ENCODE measurements at places on chromosomes 11 and 22.
A peak's percentile ranks its signal among the peaks of the same experiment; 100 is the strongest.

GRCh38 chr22:20494978-20495860, at the start of gene KLHL22:
TSS of gene KLHL22 (minus strand) at chr22:20495795. CDS start at chr22:20489211, 6,584 bp downstream.
- DNase-seq: peak; percentile 50

- DNase-seq: no peak
Measured at GRCh38 chr11:12675951-12676711, 1.9 kb downstream of the TEAD1 start.

GRCh38 chr11:47396049-47396320, 12.4 kb upstream of the SLC39A13 start:
- DNase-seq: no peak

- DNase-seq: peak; percentile 79
Measured at GRCh38 chr11:6419009-6419631, at the start of gene APBB1. TSS of gene APBB1 (minus strand) at chr11:6419094. CDS start at chr11:6411347, 7,747 bp downstream.

- DNase-seq: no peak
Measured at GRCh38 chr11:40204228-40204627, 1255.2 kb downstream of the LRRC4C start.

GRCh38 chr11:20085918-20086317, 74.4 kb downstream of the DBX1 start:
- DNase-seq: no peak

DNA sequence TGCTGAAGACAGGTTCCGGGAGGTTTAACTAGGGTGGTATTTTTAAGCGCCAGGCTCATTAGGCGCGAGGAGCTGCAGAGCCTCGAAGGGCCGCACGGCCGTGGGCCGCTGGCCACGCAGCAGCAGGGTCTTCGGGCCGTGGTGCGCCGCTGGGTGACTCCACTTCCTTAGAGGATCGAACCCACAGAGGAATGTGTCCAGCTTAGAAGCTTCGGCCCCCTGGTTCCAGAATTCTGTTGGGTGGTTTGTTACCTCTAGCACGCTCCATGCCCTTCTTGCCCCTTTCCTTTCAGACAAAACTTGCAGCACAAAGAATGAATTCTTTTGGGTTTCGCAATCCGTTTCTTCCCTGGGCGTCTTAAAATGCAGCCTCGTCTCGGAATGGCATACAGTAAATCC, 773 bp upstream of the PATL1 start:
- no peak for DNase-seq

DNA sequence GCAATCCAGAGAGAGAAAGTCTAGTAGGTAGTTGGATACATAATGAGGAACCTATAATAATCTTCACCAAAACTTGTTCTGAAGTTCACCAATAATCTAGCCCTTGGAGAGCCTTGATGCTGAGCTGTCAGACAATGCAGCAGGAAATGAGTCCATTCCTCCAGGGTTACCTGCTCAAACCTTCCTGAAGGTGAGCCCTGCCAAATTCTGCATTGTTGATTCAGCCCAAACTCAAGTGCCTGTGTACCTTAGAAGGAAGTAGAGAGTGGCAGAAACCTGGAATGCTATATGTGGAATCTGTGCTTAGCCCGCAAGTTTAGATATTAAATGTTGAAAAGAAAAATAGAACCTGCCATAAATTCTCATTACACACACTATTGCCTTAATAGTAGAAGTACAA, 77.4 kb upstream of the SPON1 start:
- DNase-seq: no peak

GRCh38 chr11:107549253-107549953, 16.1 kb downstream of the ALKBH8 start:
- peak; percentile 23 for DNase-seq

DNA sequence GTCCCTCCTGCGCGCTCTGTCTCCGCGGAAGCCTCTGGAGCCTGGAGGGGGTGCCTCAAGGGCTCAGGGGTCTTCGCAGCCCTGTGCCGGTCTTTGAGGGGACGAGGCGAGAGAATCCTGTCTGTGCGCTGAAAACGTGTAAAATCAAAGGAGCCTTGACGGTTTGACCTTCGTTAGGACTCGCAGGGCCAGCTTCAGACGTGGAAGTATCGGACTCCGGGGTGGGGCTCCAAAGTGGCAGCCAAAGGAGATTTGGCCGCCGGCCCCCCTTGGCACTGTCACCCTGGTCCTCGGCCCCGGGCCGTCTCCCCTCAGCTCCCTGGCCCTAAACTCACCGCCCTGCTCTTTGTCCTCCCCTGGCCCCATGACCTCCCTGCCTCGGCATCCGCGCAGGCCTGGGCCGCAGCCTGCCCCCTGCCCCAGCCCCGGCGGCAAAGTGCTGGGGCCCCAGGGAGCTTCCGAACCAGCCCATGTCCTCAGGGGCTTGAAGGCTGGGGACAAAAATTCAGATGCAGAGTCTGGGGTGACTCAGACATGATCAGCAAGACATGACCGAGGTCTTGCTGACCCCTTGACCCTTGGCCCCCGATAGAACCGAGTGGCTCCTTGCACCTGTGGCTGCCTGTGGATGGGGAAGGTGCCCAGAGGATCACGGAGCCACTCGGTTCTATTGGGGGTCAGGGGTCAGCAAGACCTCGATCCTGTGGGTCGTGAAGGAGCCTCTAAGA, 6.9 kb upstream of the PHRF1 start:
- DNase-seq: no peak

- DNase-seq: no peak
Measured at GRCh38 chr11:13298765-13299164, 21.2 kb downstream of the BMAL1 start.

GRCh38 chr11:124285610-124286344, 28.0 kb downstream of the OR8D1 start:
- no peak for DNase-seq

DNA sequence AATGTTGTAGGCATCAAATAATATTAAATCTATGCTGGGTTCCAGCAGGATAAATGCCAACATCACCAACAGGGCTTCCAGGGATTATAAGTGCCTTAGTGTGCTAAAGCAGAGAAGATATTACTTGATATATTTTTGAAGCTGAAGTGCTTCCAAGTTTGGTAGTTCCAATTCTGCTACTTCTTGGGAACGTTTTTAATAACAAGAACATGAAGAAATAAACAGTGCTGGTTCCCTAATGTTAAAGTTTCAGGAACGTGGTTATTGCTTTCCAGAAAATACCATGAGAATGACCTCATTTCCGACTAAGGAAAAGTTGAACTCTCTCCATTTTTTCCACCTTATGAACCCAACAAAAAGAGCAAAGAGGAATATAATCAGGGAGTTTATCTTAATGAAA, 4.6 kb upstream of the RNF185 start:
- no peak for DNase-seq

DNA sequence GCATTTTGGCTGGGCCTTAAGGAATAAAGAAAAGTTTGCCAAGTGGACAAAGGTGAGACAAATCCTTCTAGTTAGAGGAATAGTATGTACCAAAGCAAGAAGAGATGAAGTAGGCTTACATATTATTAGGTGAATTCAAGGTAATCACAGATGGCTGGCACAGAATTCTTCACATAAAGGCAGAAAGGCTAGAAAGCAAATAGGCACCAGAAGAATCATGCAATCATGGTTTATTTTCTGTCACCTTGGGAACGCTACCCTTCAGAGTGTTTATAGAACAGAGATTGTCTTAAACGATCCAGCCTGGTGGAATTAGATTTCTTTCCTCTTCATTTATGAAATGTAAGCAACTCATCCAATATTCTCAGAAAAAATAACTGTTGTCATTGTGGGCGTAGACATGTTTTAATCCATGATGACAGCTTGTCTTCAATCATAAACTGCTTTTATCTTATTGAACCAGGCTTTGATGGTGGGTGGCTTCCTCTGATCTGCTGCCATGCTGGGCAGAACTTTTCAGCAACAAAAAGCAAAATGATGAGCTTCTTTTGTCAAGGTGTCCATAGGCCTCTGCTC, 49.0 kb upstream of the CSNK2A3 start:
- no peak for DNase-seq

DNA sequence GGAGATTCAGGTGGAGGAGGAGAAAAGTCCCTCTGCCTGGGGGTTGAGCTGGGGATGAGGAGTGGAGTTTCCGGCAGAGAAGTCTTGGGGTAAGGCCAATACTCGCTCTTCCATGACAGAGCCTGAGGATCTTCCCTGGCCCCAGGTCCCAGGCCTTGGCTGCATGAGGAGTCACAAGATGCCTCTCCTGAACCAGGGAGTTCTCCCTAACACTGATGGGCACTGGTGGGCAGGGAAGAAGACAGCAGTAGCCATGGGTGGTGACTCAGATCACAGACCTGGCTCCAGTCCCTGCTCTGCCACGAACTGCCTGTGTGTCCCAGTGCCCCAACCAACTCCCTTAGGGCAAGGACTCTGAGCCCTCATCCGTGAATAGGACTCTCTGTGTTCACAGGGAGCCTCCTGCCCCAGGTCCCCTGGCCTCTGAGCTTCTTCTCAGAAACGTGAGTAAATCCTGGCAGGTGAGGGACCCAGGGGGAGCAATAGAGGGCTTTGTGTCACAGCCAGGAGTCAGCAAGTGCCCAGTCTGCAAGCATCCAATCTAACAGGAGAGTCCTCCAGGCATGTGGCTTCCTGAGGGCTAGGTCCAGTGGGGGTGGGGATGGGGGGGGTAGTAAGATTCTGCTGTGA, 45.5 kb upstream of the FTH1 start:
- no peak for DNase-seq

GRCh38 chr22:26210334-26210733, 41.1 kb downstream of the SEZ6L start:
- DNase-seq: no peak

DNA sequence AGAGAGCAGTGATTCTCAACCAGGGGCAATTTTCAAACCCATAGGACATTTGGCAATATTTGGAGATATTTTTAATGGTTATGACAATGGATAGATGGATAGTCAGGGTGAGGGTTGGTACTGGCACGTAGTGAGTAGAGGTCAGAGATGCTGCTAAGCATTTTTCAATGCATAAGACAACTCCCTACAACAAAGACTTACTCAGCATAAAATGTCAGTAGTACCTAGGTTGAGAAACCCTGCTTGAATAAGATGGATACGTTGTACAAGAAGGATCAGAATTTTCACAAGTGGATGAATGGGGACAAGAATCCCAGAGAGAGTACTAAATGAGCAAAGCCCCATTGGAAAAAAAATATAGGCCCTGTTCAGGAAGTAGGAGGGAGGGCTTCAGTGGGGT, 11.9 kb upstream of the LIN7C start:
- no peak for DNase-seq

DNA sequence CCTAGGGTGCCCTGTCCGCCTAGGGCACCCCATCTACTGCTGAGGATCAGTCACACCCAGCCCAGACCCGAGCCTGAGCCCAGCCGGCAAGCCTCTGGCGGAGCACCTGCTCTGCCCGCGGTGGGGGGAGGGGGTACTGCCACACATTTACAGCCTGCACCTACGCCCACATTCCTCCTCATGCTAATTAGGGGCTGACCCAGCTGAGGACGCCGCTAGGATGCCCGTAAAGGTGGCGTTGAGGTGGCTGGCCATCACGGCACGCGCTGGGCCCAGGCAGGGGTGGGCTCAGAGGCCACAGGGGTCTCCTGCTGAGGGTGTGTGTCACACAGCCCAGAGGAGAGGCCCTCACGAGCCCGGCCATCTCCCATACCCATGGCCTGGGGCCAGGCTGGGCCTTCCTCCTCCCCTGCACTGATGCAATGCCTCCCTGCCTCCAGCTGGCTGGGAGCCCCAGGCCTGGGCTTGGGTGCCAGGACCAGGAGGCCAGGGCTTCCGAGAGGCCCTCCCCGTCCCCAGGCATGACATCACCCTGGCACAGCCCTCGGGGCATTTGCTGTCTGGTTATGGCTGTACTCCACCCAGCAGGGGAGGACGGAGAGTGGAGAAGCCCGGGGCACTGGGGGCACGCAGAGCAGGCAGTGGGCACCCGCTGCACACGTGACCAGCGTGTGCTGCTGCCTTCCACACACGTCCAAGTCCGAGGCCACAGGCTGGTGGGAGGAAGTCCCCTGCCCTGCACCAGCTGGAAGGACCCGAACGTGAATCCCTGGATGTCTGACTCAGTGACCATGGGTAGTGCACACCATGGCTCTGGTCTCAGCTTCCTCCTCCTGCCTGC, 12.7 kb downstream of the DUSP8 start:
- DNase-seq: peak; percentile 32

GRCh38 chr11:59667812-59668187, 1.0 kb downstream of the PATL1 start:
- no peak for DNase-seq

DNA sequence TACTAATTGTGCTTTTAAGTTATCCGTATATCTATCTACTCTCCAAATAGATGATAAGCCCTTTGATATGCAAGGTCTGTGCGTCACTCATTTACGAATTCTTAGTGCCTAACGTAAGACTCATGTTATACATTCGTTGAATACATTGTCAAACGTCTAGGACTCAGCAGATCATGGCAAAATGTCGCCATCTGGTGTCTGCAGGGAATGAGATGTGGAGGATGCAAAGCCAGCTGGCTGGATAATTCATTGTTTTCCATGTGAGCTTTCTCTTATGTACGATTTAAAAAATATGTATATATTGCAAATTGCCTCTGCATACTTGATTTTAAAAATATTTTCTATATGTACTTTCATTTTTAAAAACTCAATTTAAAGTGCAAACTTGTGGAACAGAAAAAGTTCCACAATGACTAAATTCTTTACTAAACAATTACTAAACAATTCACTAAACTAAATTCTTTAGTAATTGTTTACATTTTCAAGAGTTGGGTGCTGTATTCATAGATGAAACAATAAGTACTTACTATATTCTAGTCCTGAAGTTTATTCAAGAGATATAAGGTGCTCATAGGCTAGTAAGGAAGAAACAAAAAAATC, 33.8 kb downstream of the ZNF202 start:
- DNase-seq: peak; percentile 80

DNA sequence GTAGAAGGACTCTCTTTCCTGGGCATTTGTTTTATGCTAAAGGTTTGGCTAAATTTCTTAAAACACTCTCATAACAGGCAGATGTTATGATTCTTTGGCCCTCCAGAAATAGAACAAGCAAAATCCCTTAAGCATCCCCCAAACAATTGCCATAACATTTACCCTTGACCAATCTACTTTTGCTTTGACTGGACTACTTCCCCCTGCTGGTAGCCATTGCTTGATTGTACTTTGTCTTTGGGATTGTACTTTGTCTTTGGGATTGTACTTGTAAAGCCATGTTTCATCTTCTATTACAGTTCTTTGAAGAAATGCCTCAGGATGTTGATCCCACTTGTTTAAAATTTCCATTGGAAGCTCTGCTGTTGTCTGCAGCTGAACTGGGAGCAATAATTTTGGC, 53.3 kb upstream of the GLYAT start:
- no peak for DNase-seq

DNA sequence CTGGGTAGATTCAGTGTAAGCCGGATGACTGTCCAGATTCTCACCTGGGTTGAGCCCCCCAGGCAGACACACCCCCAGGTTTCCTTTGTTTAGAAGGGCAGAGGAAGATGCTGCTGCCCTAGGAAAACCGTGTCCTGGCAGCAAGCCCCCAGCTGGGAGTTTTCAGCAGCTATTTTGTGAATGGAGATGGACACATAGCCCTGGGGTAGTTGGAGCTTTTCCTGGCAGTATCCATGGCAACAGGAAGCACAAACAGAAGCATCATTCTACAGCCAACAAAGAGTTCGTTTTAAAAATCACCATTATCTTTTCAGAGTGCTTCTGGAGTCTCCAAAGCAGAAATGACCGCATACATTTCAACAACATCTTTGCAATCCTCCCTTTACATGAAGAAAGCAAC, 245.5 kb downstream of the BRD1 start:
- DNase-seq: no peak

GRCh38 chr11:110492321-110492685, 62.6 kb downstream of the FDX1 start:
- no peak for DNase-seq

- no peak for DNase-seq
Measured at GRCh38 chr11:97683733-97684132, 1293.9 kb downstream of the JRKL start.

GRCh38 chr11:27209562-27210005, 153.4 kb downstream of the CCDC34 start:
- peak; percentile 85 for DNase-seq
